ENCODE measurements at places on chromosomes 6 and 20.

DNA sequence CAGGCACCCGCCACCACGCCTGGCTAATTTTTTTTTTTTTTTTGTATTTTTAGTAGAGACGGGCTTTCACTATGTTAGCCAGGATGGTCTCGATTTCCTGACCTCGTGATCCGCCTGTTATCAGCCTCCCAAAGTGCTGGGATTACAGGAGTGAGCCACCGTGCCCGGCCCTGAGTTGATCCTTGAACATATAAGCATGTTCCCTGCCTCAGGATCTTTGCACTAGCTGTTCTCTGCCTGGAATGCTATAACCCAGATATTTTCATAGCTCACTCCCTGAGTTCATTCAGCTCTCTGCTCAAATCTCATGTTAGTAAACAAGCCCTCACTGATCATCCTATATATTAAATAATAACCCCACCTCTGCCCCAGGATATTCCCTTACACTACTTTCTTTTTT, 9.0 kb upstream of the DLK2 start:
- DNase-seq: no peak

- DNase-seq: no peak
Observed at GRCh38 chr20:40959325-40960092, 69.1 kb upstream of the TOP1 start.

DNA sequence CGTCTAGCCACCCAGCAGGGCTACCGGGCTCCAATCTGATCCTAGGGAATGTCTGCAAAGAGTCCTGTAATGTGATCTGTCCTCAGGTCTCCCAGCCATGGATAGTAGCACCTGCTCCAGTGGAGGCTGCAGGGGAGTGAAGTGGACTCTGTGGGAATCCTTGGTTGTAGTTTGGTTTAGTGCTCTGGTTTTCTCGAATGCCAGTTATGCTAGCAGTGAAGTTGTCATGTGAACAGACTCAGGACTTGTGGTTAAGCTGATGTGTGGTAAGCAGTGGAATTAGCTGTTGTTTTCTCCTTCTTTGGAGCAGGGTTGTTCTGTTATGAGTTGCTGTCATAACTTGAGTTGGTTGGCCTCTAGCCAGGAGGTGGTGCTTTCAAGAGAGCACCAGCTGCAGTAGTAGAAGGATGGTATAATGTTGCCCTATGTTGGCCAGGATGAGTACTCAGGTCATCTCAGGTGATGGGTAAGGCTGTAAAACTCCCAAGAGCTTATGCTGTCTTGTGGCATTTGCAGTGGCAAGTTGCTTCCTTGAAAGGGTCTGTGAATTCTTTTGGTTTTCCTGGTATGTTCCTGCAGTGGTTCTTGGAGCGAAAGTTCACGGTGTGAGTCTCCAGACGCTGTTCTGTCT, 390.2 kb downstream of the UTRN start:
- no peak for DNase-seq

DNA sequence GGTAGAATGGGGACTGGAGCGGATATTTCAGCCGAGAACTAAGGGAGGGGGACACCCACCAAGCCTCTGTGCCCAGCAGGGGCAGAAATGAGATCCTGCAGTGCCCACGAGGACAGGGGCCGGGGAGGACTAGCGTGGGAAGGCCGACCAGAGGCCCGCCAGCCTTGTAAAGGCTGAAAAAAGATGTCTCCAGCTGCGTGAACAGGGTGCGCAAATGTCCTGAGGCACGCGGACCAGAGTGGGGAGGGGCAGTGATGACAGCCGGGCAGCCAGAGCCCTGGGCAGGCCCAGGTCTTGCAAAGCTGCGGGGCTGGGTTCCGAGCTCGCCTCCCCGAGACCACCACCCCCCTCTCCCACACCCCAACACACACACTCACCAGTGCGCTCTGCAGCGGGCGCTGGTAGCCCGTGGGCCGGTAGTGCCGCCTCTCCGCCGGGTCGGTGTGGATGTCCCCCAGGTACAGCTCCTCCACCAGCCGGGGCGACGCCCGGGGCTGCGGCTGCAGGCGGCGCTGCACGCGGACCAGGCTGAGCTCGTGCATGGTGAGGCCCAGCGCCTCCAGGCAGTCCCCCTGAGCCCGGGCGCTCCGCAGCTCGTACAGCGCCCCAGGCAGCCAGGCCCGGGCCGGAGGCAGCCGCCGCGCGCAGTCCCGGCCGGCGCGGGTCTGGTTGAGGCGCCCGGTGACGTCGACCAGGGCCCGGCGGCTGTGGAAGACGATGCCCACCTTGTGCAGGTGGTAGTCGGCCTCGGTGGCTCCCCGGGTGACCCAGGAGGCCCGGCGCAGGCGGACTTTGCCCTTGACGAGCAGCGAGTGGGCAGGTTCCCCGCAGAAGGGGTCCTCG, 48.2 kb downstream of the APCDD1L start:
- DNase-seq: no peak

DNA sequence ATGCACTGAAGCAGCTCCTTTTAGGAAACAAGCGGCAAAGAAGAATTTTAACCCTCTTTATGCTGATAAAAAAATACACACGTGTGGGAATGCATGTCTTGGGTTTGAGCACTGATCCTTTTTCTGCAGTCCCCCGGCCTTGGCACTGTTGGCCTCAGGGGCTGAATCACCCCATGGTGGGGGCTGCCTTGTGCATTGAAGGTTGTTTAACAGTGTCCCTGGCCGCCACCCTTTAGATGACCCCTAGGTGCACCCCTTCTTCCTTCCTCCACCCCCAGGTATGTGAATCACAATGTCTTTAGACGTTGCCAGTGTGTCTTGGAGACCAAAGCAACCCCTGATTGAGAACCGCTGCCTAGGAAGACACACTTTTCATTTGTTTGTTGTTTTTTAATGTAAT, 190.7 kb downstream of the CDH4 start:
- no peak for DNase-seq
